ENCODE measurements at places on chromosomes 4 and X. TPM values are rescaled to one million over a fixed set of nuclear protein-coding genes. Genes with fewer than 3 reads are reported as not detected.

ARSJ gene
- 1.4 TPM for polyA plus RNA-seq

ARL9 gene
- not detected for polyA plus RNA-seq

POU4F2 gene
- polyA plus RNA-seq = not detected

CENPVL2 gene
- not detected for polyA plus RNA-seq

CHRDL1 gene
- 111 TPM for polyA plus RNA-seq

NDP gene
- polyA plus RNA-seq = not detected

All from adipose tissue (tissue), 3 donors.